ENCODE measurements at places on chromosomes 3 and 15.
A peak's percentile ranks its signal among the peaks of the same experiment; 100 is the strongest.

- no peak for DNase-seq
Measured at GRCh38 chr3:64203216-64203615, 22.1 kb downstream of the PRICKLE2 start.

- DNase-seq = peak; percentile 64
Measured at GRCh38 chr3:62201438-62202035, 171.8 kb downstream of the FEZF2 start.

DNA sequence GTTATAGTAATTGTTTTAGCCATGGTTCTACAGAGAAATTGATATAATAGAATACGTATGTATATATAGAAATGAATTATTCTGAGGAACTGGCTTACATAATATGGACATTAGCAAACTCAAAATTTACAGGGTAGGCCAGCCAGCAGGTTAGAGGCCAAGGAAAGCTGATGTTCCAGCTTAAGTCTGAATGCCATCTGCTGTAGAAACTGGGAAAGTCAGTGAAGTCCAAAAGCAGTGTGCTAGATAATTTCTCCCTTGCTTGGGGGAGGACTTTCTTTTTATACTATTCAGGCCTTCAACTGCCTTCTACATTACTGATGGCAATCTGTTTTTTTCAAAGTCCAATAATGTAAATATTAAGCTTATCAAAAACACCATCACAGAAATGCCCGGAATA lies 1174.7 kb downstream of the ZPLD1 start:
- DNase-seq = peak; percentile 34

- no peak for DNase-seq
Measured at GRCh38 chr3:127908202-127908601, 6.8 kb upstream of the KBTBD12 start.

Data from D341Med (cell line).